ENCODE measurements at places on chromosomes 3 and 15. TPM values are rescaled to one million over a fixed set of nuclear protein-coding genes. Genes with fewer than 3 reads are reported as not detected.

- no peaks in the 10 kb centered on the region for H3K27me3 ChIP-seq
- H3K4me3 ChIP-seq: no peak overlapping the region
- H3K27ac ChIP-seq: no peak overlapping the region
- peaks cover 67% of the 10 kb centered on the region for H3K36me3 ChIP-seq
These were observed 19.3 kb upstream of the TMEM42 start for GRCh38 chr3:44842376-44842775.

DNA sequence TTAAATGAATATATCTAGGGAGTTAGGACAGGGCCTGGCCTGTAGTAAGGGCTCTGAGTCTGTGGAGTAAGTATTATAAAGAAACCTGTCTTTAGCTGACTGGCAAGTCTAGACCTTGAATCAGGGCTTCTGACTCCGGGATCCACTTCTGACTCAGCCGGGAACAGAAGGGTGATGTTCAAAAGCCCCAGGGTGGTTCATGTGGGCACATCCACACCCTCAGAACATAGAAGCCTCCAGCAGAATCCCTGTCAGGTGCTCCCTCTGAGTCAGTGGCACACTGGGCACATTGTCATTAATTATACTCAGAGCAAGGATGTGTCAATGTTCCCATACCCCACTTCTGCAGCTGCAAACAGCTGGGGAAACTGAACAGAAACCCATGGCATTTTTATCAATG, 26.7 kb upstream of the SNRK start:
- H3K27ac ChIP-seq: no peak overlapping the region
- no peaks in the 10 kb centered on the region for H3K36me3 ChIP-seq
- no peaks in the 10 kb centered on the region for H3K27me3 ChIP-seq
- H3K4me3 ChIP-seq: no peak overlapping the region

GRCh38 chr3:72247645-72248388, 462.9 kb upstream of the PROK2 start:
- H3K4me1 ChIP-seq: no peaks in the 10 kb centered on the region
- no peak overlapping the region for H3K27ac ChIP-seq
- no peak for DNase-seq
- no peaks in the 10 kb centered on the region for H3K36me3 ChIP-seq

- no peaks in the 10 kb centered on the region for H3K36me3 ChIP-seq
- peaks cover 9% of the 10 kb centered on the region for H3K27me3 ChIP-seq
- H3K27ac ChIP-seq: no peak overlapping the region
- DNase-seq: peak; percentile 54
These were observed 426.5 kb upstream of the RASGRP1 start for GRCh38 chr15:38991126-38991525.

DNA sequence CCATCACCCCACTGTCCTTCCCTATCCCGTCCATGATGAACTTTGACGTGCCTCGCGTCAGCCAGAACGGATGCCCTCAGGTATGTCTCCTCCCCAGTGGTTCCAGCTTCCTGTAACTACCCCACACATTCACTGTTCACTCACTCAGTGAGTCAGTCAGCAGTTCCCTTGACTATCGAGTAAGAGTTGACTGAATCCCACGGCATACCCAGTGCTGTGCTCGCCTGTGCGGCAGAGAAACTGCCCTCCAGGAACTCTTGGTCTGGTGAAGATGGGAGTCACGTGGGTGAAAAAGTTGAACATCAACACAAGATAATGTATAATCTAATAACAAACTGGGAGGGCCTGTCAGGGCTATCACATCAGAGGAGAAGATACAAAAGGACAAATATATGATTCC, 36.7 kb downstream of the CCDC33 start:
- no peaks in the 10 kb centered on the region for H3K36me3 ChIP-seq
- H3K4me3 ChIP-seq: no peak overlapping the region
- no peaks in the 10 kb centered on the region for H3K27me3 ChIP-seq
- H3K4me1 ChIP-seq: no peaks in the 10 kb centered on the region

DNA sequence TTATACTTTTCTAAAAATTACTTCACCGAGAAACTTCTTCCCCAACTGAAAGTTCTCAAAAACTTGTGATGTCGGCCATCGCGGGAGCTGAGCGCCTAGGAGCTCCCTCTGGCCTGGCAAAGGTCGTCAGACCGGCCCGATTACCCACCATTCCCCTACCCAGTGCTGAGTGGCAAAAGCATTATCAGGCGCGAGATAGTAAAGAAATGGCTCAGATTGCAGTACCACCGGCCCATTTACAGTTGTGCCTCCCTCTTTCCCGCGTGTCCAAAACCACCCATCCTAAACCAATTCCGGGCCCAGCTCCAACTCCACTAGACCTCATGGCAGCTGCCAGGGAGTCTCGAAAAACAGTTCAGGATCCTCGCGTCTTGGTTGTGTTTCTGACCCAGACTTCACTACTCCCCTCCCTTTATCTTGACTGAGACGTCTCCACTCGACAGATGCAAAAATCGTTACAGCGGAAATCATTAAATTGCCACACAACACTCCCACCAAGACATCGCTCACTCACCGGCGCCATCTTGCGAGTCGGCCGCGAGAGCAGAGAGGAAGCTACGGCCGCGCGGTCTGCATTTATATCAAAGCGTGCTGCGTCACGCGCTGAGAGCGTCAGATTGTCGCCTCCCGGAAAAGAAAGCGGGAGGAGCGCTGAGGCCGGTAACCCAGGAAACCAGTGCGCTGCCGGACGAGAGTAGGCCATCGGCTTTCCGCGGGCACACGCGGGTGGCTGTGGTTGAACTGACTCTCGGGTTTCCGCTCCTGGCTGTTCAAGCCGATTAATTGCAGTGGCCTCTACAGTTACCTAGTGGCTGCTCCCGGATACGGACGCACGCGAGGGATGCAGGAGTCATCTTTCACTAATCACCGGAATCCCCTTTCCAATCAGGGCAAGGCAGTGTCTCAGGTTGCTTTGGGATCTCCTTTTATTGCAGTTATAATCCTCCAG, at the start of gene RPL22L1:
Gene RPL22L1 (minus strand): TSS at position 551 of the 949 bp plus-strand sequence. CDS start 28 bp downstream, at position 523.
- H3K27ac ChIP-seq: peak within 1 kb of the TSS; percentile 88

GRCh38 chr15:74428970-74429780, 4.6 kb downstream of the SEMA7A start:
- H3K27ac ChIP-seq: no peak overlapping the region
- no peaks in the 10 kb centered on the region for H3K4me1 ChIP-seq
- H3K36me3 ChIP-seq: no peaks in the 10 kb centered on the region
- no peak overlapping the region for H3K4me3 ChIP-seq

- peaks cover 6% of the 10 kb centered on the region for H3K4me1 ChIP-seq
- no peaks in the 10 kb centered on the region for H3K36me3 ChIP-seq
- DNase-seq: no peak
- H3K27ac ChIP-seq: no peak overlapping the region
These were observed 520.9 kb upstream of the TGFBR2 start for GRCh38 chr3:30085486-30085885.

DNA sequence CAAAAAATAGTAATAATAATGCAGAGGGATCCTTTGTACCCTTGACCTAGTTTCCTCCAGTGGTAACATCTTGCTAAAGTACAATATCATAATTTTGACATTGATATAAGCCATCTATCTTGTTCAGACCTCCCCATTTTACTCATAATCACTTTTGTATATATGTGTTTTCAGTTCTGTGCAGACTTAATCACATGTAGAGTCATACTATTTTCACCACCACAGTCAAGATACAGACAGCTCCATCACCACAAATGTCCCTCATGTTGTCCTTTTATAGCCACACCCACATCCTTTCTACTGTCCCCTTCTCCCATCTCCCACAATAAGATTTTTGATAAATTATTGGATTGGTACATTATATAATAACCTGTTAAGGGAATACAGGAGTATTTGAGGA, 25.4 kb downstream of the ZNF609 start:
- H3K4me3 ChIP-seq: no peak overlapping the region
- H3K27me3 ChIP-seq: no peaks in the 10 kb centered on the region
- H3K27ac ChIP-seq: no peak overlapping the region
- peaks cover 30% of the 10 kb centered on the region for H3K36me3 ChIP-seq
- no peaks in the 10 kb centered on the region for H3K4me1 ChIP-seq

DNA sequence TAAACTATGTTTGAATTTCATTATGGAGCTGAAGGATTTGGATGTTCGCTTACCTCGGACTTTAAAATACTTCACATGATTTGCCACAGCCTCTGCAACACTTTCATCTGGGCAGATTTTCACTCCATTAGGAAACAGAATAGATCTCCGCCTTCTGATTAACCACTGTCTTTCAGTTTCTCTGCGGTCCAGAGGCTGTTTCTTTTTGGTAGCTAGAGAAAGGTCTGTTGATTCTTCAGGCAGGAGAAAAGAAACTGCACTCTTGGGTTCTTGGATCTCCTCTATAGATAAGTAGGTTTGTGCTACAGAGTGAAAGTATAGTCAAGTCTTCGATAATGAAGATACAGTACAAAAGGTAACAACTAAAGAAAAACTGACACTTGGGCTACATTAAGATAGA, 844 bp downstream of the IMPG2 start:
- H3K27me3 ChIP-seq: no peaks in the 10 kb centered on the region
- no peaks in the 10 kb centered on the region for H3K36me3 ChIP-seq
- no peak overlapping the region for H3K27ac ChIP-seq
- peak; percentile 46 for DNase-seq
- H3K4me3 ChIP-seq: no peak overlapping the region

- no peak for DNase-seq
- no peaks in the 10 kb centered on the region for H3K4me1 ChIP-seq
- no peak overlapping the region for H3K4me3 ChIP-seq
- no peak overlapping the region for H3K27ac ChIP-seq
- H3K36me3 ChIP-seq: no peaks in the 10 kb centered on the region
- H3K27me3 ChIP-seq: no peaks in the 10 kb centered on the region
These were observed 30.1 kb downstream of the CFAP161 start for GRCh38 chr15:81163961-81164800.

- peaks cover 2% of the 10 kb centered on the region for H3K4me1 ChIP-seq
- H3K4me3 ChIP-seq: peak overlapping the region; percentile 81
- H3K36me3 ChIP-seq: no peaks in the 10 kb centered on the region
These were observed 30.0 kb downstream of the AP3B2 start for GRCh38 chr15:82679626-82680199.

DNA sequence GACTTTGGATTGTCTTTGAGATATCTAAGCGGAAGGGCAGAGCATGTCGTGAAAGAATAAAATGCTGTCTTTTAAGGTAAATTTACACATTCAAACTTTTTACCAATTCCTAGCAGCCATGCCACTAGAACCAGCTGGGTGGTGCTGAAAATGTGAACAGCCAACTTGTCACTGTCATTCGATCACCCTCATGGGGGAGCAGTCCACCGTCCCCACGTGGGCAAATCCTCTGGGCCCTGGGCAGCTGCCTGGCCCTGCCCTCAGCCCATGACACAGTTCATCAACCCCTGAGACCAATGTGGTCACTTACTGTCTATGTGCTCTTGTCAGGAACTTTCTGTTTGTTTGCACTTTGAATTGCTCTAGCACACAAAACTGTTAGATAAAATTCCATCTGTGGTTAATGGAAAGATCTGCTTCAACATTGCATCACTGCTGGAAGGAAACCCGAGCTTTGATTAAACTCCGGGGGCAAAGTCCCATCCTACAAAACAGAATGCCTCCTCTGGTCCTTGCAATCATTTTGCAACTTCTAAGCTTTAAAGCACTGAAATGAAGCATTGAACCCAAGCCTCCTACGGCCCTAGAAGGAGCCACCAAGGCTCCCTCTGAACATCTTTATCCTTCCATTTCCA, 50.1 kb downstream of the PCSK6 start:
- H3K4me1 ChIP-seq: peaks cover 4% of the 10 kb centered on the region
- no peak overlapping the region for H3K27ac ChIP-seq
- no peak for DNase-seq
- no peaks in the 10 kb centered on the region for H3K36me3 ChIP-seq
- no peaks in the 10 kb centered on the region for H3K27me3 ChIP-seq

DNA sequence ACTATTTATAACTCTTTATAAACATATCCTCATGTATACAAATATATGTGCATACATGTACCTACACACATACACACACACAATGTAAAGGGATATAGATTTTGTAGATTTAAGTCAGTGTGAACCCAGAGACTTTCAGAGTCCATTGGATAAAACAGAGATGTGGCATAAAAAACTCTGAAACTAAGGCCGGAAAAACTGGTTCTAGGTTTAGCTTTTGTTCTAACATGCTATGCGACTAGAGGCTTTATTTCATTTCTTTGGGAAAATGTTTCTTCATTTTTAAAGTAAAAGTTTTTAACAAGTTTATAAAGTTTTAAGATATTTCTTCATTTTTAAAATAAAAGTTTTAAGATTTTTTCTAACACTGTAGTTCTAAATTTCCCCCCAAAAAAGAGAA, 36.7 kb downstream of the ZPLD1 start:
- no peak overlapping the region for H3K27ac ChIP-seq
- no peak overlapping the region for H3K4me3 ChIP-seq
- H3K4me1 ChIP-seq: no peaks in the 10 kb centered on the region
- H3K27me3 ChIP-seq: no peaks in the 10 kb centered on the region

- no peaks in the 10 kb centered on the region for H3K27me3 ChIP-seq
- no peak overlapping the region for H3K27ac ChIP-seq
- no peaks in the 10 kb centered on the region for H3K4me1 ChIP-seq
- H3K4me3 ChIP-seq: no peak overlapping the region
- DNase-seq: no peak
- no peaks in the 10 kb centered on the region for H3K36me3 ChIP-seq
These were observed 75.4 kb downstream of the C3orf85 start for GRCh38 chr3:109211941-109212340.

GRCh38 chr3:48013288-48013980, 2.8 kb downstream of the MAP4 start:
- no peak overlapping the region for H3K4me3 ChIP-seq
- DNase-seq: no peak
- H3K4me1 ChIP-seq: peaks cover 4% of the 10 kb centered on the region
- H3K36me3 ChIP-seq: peaks cover 33% of the 10 kb centered on the region

GRCh38 chr15:81293728-81294515, 30.0 kb downstream of the STARD5 start:
- DNase-seq: no peak
- H3K4me3 ChIP-seq: no peak overlapping the region
- H3K36me3 ChIP-seq: no peaks in the 10 kb centered on the region
- H3K27me3 ChIP-seq: no peaks in the 10 kb centered on the region
- H3K27ac ChIP-seq: no peak overlapping the region
- H3K4me1 ChIP-seq: no peaks in the 10 kb centered on the region

Gene KIF23
- 82.6 TPM for total RNA-seq

Gene GP9
- total RNA-seq: not detected

Gene CDC25A
- total RNA-seq: 50.9 TPM

Gene CBLB
- 60.5 TPM for total RNA-seq

Gene TRIM42
- not detected for total RNA-seq

Gene NEIL1
- total RNA-seq: 17.8 TPM

Gene SLC28A1
- total RNA-seq: not detected

Gene HRH1
- not detected for total RNA-seq

Gene KLF15
- 20.7 TPM for total RNA-seq

Gene ARHGAP31
- 1.9 TPM for total RNA-seq

Gene FBXW12
- 0.13 TPM for total RNA-seq

Gene EAF1
- total RNA-seq: 29.1 TPM
